ENCODE measurements at places on chromosomes 7 and 10.

DNA sequence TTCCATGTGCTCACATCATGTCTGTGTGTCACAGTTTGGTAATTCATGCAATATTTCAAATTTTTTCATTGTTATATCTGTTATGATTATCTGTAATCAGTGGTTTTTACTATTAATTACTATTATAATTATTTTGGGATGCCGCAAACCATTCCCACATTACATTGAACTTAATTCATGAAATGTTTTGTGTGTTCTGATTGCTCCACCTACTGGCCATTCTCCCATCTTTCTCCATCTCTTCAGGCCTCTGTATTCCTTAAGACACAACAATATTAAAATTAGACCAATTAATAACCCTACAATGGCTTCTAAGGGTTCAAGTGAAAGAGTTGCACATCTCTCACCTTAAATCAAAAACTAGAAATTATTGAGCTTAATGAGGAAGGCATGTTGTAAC, 398.5 kb downstream of the PCDH15 start:
- no peak for DNase-seq

DNA sequence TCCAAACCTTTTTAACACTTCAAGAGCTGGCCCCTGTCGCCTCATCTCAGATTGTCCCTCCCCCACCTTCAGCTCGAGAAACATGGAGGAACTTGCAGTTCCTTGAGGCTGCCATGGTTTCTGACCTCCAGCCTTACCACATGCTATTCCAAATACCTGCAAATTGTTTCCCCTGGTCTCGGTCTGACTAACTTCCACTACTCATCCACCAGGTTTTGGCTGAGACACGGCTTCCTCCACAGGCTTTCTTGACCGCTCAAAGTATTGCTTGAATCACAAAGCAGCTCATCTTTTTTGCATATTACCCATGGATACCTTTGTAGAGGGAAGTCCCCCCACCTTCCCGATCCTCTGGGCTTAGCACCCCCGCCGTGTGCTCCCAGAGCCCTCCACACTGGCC, 5.2 kb upstream of the SAMD8 start:
- DNase-seq, result no peak

GRCh38 chr7:105206985-105207384, 181.7 kb downstream of the SRPK2 start:
- no peak for DNase-seq

DNA sequence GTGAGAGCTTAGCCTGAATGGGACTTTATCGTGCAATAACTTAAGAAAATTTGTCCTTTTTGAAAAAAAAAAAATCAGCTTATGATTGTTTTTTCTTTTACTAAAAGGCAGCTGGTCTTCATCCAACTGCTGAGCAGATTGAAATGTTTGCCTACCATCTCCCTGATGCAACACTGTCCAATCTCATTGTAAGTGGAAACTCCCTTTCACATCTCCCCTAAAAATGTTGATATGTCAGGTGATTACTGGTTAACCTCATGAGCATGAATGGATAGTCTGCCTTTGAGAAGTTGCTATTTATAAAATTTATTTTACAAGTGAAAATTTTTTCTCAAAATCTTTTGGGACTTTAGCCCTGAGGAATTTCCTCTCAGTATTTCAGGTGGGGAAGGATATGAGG, 17.8 kb upstream of the HKDC1 start:
- DNase-seq, result no peak

- no peak for DNase-seq
These were observed 43.1 kb downstream of the GHRHR start for GRCh38 chr7:31006857-31007256.

GRCh38 chr7:131385039-131385605, 57.4 kb downstream of the MKLN1 start:
- no peak for DNase-seq

DNA sequence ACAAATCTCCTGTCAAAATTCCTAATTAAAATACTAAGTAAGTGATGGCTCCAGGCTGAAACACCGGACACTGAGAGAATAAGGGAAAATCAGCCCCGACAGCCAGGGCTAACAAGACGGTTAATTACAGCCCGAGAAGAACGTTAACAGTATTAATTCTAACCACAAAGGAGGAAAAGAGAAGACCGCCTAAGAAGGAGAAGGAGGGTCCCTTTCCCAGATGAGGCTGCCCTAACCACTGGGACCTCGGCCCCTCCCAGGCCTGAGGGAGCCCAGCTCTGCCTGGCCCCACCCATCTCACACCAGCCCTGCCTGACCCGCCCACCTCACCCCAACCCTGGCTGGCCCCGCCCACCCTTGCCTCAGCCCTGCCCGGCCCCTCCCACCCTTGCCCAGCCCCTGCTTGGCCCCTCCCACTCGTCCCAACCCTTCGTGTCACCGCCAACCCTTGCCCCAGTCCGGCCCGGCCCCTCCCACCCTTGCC, 51.3 kb downstream of the PWWP2B start:
- DNase-seq, result peak; percentile 41

DNA sequence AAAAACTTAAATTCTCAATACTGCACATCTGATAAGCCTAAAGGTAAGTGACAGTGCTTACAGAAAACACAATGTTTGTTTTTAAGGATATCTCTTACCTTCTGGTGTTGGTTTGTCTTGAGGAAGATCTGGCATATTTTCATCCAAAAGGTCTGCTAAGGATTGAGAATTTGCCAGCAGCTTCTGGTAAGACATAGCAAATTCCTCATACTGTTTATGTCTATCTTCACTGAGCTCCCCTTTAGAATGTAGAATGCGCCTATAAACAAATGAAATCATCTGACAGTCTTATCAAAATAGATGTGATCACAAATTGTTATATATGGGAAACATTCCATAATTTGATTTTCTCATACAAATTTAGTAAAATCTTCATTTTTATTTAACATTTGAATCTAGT, 28.7 kb downstream of the UPF2 start:
- no peak for DNase-seq

DNA sequence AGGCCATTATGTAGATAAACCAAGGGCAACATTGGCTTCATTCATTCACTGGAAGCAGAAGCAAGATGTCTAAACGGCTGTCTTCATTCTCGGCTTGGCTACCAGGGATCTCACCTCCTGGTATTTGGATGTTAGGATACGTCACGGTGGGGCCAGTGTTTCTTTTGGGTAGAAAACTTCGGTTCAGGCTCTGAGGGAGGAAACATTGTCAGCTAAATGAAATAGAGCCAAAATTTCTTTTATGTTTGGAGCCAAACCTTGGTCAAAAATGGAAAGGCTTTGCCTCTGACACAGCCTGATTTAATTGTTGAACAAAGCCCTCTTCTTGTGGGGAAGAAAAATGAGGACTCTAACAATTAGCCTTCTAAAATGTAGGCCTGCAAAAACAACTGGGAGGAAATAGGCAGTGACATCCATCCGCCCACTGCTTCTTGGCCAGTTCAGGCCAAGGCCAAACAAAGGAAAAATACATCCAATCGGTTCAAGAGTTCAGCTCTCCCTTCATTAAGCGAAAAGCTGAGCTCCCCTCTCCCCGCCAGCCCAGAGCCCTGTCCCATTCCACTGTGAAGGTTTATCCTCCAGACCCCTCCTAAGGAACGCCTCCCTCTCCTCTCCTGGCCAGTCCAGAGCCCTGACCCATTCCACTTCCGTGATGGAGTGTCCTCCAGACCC, 44.4 kb downstream of the PFKFB3 start:
- no peak for DNase-seq

DNA sequence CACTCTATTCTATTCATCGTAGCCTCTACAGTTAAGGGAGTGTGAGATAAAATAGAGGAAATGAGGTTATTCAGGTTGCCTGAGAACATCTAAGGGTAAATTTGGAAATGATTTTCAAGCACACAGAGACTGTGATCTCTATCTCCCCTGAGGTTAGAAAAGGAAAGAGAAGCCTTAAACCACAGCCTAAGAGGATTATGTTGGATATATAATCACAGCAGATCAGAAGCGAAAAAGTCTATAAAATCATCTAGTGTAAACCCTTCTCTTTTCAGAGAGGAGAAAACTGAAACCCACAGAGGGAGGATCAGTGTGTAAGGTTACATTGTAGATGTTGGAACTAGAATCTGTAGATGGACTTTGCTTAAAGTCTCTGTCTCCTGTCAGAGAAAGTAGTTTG, 90.6 kb upstream of the SEMA3E start:
- no peak for DNase-seq
